ENCODE measurements at places on chromosomes 2 and 18. TPM values are rescaled to one million over a fixed set of nuclear protein-coding genes. Genes with fewer than 3 reads are reported as not detected.

The C18orf54 gene
- 14.1 TPM for total RNA-seq

DNA sequence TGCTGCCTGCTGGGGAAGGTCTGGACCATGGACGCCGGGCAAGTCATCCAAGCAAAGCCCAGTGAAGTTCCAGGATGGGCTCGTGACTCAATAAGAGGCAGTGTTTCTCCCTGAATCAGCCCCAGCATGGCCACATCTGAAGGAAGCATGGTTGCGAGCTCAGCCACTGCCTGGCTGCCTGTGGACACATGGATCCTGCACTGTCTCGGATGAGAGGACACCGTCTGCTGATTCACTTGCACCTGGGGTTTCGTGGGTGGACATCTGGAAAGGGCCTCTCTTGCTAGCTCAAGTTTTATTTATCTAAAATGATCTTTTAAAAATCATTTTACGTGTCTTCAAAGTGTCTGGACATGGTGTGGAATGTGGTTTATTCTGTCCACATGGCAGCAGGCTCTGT lies 224.8 kb upstream of the FN1 start:
- no peak for DNase-seq

DNA sequence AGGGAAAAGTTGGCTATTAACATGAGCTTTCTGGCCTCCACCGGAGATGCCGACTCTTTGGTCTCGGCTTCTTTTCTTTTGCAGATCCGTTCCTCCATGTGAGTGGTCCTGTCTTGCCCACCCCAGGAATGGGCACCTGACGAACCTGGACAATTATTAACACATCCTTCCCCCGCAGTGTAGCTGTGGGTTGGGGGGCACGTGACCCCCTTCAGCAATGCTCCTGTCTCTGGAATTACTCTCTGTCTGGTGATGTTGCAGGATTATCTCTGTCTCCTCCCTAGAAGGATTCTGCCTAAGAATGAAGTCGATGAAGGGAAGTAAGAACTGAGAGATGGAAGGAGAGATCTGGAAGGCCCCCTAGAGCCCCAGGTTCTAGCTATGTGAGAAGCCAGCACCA lies 115.2 kb upstream of the NPAS2 start:
- no peak for DNase-seq

DNA sequence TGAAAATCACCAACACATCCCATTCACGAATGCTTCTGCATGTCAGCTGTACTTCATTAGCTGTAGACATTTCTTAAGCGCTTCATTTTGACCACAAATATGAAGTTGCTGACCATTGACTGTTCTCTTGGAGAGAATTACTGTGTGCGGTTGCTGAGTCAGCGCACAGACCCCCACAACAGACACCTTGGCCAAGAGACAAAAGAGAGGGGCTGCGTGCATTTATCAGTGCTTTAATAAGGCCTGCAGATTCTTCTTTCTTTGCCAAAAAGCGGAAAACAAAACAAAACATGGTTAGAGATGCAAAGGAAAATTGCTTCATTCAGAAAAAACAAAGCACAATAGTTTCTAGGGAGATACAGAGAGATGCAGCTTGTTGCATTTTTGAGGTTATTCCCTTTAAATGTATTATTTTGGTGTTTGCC lies 174.7 kb downstream of the ACKR3 start:
- no peak for DNase-seq

The REV1 gene
- 65.5 TPM for total RNA-seq

- peak; percentile 4 for DNase-seq
Observed at GRCh38 chr2:75130171-75130570, 69.1 kb downstream of the TACR1 start.

- no peak for DNase-seq
Observed at GRCh38 chr2:27901234-27901633, 10.7 kb downstream of the BABAM2 start.

DNA sequence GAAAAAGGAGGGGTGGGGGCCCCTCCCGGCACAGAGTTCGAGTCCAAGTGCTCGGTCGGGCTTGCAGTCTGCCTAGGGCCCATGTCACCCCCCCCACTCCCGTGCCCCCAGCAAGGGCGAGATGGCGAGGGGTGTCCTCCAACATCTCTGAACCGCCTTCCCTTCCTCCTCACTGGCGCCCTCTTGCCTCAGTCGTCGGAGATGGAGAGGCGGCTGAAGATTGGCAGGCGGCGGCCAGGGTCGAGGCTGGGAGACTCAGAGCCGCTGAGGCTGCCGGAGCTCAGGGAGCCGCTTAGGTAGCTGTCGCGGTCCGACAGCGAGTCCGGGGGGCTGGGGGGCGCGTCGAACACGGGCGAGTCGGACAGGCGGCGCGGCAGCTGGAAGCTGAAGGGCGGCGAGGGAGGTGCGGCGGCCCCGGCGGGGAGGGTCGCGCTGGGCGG lies 2.3 kb downstream of the ZFP36L2 start:
- DNase-seq: peak; percentile 88

The HDAC4 gene
- 16.3 TPM for total RNA-seq

The NTSR2 gene
- total RNA-seq: not detected

DNA sequence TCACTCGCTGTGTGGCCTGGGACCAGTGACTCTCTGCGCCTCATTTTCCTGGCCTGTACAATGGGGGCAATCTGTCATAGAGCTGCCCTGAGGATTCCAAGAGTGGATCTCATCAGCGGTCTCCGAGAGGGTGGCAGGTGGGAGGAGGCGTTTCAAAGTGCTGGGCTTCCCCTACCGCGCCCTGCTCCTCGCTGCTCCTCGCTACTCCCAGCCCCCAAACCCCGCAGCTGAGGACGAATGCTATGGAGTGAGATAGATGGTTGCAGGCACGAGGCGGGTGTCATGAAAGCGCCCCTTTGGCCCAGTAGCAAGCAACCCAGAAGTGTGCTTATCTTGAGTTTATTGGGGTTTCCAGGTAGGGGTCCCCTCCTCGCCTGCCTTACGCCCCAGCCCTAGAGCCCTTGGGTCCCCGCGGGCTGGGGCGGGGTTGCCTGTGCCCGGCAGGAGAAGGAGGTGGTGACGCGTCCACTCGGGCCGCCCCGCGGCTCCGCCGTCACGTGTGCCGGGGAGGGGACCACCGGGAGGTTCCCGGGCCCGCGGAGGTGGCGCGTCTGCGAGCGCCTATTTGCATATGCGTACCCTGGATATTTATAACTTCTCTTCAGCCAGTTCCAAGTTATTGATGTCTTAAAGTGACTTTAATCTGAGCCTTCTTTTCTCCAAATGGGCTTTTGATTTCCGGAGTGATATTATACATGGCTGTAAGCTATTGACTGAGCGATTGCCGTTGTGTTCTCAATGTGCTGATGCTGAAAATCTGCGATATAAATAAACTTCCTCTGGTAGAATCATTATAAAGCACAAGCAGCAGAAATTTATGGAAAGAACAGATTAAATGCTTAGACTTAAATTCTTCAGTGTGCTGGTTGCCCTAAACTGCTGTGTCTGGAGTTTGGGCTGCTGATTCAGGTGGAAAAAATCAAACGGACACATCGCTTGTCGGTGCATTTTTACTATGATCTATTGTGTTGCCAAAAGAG lies 263.7 kb downstream of the ATAD2B start:
- DNase-seq: no peak

DNA sequence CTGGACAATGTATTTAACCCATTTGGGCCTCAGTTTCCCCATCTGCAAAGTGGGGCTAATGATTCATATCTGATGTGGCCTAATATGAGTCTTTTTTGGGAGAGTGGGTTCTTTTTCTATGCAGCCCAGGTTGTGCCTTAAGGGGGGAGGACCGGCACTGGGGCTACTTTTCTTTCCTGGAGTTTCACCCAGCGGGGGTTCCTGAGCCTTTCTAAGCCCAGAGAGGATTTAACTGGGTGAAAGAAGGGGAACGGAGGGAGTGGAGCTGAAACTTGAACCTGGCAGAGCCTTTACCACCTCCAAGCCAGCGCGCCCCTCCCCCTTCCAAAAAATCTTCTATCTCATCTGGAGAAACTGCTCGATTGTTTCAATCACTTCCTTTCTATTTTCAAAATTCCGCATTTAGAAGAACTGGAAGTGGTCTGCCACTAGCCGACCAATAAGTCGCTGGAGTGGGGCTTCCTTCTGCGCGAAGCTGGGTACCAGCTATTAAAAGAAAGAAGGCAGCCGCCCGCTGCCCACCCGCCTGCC lies 205.0 kb upstream of the SMAD2 start:
- DNase-seq: no peak

The FOXD4L1 gene
- 0.80 TPM for total RNA-seq

- no peak for DNase-seq
Observed at GRCh38 chr18:48962994-48963561, 12.3 kb upstream of the SMAD7 start.

Measured in OCI-LY7 (cell line).